ENCODE measurements at places on chromosomes 2 and 18.

- no peak for DNase-seq
These were observed 113.6 kb downstream of the RNF144A start for GRCh38 chr2:7030810-7031209.

DNA sequence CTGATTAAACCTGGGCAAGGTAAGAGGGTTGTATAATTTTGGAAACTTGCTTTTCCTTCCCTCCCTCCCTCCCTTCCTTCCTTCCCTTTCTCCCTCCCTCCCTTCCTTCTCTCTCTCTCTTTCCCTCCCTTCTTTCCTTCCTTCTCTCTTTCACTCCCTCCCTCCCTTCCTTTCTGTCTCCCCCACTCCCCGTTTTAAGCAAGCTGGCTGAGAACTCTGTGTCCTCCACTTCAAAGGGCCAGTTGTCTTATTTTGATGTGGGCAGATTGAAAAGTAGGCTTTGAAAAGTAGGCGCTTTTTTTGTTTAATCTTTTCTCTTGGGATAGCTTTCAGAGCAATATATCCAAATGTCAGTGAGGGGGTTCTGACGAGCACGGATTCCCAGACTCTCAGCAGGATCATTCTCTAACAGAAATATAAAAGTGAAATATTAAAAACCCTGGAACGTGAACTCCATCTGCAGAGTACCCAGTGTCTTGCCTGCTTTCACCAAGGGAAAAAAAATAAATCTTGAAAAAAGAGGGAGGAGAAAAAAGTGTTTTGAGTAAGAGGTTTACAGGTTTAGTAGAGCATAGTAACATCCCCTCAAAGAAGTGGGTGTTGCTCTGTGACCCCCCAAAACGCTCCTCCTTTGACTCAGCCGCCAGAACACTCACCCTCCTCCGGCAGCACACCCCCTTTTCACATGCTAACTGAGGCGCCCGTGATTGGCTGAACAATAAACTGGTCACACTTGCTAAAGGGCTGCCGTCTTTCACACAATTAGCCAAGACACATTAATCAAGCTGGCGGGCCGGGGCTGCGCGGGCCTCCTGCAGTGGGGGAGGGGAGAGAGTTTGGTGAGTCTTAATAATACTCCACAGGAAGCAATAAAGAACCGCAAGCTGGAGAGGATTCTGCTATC, 52.2 kb downstream of the CDK15 start:
- no peak for DNase-seq

DNA sequence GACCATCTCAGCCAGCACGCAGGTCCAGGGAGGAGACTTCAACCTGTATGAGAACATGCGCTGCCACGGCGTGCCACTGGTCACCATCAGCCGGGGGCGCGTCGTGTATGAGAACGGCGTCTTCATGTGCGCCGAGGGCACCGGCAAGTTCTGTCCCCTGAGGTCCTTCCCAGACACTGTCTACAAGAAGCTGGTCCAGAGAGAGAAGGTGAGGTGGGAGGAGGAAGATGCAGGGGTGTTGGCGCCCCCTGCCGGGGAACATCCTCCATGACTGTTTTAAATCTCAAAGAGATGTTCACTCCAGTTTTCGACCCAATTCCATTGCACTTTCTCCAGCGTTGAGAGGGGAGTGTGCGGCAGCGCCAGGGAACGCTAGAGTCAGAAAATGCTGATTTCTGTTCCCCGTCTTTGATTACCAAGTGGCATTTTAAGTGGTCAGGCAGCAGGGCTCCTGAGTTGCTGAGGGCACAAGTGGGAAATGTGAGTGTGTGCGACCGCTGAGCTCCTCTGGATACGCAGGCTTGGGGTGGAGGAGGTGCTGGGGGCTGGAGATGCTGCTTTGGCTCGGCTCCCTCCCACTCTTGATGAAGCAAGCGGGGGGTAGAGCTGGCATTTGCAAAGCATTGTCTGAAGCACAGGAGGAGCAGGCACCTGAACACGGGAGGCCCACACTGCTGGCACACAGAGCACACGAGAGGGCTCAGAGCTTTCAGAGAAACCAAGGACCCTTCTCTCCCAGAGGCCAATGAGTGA, 27.7 kb upstream of the MAPRE3 start:
- peak; percentile 24 for DNase-seq

DNA sequence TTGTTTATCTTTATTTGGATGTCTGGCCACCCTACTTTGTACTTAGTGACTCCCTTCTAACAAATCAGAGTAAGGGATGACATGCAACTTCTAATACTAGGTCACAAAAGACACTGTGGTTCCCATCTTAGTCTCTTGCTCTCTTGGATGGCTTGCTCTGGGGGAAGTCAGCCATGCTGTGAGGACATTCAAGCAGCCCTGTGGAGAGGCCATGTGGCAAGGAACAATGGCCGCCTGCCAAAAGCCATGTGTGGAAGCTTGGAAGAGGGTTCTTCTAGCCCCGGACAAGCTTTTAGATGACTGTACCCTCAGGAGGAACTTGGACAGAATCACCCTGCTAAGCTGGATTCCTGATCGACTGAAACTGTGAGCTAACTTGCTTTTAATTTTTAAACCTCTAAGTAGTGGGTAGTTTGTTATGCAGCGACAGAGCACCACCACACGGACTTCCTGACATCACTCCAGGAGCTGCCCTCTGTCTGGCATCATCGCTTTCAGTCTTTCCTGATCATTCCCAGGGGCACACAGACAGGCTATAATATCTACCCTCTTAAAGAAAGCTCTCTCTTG, 116.8 kb upstream of the ODC1 start:
- DNase-seq = no peak

GRCh38 chr2:157806426-157807077, 69.6 kb downstream of the ACVR1 start:
- DNase-seq = no peak

DNA sequence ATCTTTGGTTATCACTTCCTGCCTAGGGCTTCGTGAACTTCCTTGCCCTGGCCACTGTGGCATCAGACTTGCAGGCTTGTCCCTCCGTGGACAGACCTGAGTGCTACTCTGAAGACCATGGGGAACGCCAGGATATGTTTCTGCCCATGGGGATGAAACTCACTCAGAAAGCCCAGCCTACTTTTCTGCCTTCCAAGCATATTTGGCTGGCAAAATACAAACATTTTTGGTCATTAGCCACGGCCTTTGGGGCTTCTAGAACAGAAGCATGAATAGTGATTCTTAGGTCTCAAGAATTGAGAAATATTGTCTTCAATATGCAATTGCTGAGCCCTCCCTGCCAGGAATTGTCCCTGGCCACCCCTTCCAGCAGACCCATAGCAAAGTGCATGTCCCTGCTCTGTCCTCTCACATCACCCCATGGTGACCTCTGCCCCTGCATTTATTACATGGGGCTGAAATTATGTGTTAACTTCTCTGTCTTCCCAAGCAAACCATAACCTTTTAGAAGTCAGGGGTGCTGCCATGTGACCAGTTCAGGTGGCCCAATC, 152.4 kb downstream of the OSR1 start:
- peak; percentile 70 for DNase-seq

- no peak for DNase-seq
These were observed 170.3 kb upstream of the NXPH2 start for GRCh38 chr2:138950486-138950885.

DNA sequence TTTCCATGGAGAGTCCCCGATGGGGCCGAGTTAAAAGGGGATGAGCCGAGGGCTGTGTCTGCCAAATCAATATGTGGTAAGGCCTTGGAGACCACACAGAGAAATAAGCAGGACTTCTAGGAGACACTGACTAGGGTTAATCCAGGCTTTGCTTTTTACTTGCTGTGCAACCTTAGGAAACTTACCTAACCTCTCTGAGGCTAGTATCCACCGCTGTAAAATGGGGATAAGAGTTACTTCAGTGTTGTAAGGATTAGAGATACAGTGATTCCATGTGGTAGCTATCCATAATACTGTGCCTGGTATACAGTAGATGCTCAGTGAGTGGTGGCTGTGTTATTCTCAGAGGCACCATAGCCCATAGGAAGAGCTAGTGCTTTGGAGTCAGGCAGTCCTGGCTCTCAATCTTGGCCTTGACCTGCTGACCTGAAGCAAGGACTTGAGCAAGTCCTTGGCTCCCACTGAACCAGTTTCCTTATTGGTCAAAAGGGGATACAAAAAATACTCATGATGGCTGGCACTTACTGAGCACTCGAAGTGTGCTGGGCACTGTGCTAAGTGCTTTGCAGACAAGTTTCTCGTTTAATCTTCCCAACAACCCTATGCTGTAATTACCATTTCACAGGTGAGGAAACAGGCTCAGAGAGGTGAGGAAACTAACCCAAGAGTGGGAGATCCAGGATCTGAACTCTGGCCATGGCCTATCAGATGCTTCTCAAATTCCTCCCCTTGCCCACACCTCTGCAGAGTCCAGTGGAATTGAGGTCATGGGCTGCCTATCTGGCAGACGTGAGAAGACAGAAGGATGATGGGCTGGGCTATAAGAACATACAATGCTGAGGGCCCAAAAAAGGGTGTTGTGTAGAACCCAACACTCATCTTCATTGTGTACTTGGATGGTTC, 12.0 kb upstream of the DES start:
- DNase-seq = no peak

DNA sequence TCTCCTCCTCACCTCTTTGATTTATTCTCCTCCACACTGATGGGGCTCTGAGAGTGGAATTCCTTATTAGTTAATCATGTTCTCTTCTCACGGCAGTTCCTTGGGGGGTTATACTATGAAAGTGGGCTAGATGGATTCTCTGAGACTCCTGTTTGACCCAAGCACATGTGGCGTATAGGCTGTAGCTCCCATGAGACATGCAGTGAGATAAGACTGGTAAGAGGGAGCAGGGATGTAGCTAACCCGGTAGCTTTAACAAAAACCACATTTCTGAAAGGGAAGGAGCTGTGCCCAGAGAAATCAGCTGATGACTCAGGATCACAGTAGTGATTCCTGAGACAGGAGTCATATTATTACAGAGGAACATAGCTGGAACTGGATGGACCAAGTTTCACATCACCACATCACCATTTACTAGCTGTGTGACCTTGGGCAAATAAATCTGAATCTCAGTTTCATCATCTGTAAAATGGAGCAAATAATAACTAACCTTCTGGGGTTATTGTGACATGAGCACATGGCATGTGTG, 82.9 kb downstream of the CRIM1 start:
- DNase-seq = peak; percentile 93

DNA sequence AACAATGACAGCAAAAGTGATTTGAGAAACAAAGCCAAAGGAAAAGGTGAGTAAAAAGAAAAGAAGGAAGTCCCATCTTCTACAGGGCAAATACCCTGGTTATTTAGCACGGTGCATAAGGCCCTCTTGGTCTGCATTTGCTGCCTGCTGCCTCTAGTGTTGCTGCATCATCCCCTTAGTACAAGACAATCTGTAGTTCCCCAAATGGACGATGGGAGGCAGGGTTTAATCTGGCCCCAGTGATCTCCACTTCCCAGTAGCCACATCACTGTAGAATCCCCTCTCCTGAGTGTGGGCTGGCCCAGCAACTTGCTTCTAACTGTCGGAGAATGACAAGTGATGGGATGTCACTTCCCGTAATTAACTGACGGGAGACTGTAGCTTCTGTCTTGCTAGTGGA, 85.1 kb downstream of the CTAGE1 start:
- no peak for DNase-seq

DNA sequence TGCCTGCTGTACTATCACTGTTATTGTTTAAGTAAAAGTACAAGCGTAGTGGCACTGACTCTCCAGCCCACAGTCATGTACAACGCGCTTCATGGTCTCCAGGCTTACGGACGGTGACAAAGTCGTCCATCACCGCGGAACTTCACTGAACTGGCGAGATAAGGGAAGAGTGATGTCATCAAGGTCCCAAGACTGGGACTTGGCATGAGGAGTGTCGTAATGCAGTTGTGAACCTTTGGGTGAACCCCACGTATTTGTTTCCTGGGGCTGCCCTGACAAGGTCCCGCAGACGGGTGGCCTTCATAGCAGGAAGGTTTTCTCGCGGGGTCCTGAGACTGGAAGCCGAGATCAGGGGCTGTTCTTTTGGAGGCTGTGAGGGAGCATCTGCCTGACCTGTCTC, 17.3 kb downstream of the NFATC1 start:
- DNase-seq = no peak

DNA sequence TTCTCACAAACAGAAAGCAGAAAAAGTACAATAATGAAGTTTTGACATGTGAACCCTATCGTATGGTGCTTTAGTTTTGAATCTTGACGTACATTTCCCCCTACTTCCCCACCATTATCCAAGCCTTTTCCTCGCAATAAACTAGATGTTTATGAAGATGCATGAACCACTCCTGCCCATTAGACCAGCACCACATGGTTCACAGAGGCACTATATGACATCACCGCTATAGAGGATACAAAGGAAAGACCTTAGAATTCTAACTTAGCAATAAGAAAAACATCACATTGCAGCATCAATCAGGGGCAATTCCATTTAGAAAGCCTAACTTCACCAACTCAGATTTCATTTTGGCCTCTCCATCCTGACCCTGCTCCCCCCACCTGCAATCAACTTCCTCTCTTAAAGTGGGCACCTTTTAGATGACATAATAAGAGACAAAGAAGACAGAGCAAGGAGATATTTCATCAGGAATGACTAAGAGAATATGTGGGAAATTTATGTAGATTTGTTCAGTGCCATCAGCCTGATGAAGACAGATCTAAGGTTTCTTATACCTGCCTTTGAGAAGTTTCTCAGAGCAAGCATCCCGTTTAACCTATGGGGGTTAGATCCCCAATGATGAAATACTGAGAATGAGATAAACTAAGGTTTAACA, 124.9 kb downstream of the PIGN start:
- no peak for DNase-seq

GRCh38 chr2:18551623-18552022, 8.8 kb downstream of the RDH14 start:
- peak; percentile 8 for DNase-seq

GRCh38 chr2:70226781-70227180, 21.6 kb downstream of the TIA1 start:
- DNase-seq = no peak

DNA sequence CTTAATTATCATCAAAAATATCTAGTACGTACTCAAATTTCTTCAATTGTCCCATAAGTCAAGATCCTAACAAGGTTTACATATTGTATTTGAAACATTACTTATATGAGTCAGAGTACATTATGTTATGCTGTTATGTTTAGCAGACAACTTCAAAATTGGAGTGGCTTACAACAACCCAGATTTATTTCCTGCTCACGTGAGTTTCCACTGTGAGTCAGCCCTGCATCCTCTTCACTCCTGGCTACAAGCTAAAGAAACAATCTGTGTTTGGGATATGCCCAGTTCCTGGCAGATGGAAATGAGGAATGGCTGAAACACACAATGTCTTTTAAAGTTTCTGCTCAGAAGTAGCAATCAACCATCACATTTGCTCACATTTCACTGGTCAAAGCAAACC, 31.5 kb upstream of the TANC1 start:
- DNase-seq = peak; percentile 93

- DNase-seq = no peak
These were observed 347.1 kb upstream of the FSIP2 start for GRCh38 chr2:185391543-185391942.
